ENCODE measurements at places on chromosomes 4 and X.

DNA sequence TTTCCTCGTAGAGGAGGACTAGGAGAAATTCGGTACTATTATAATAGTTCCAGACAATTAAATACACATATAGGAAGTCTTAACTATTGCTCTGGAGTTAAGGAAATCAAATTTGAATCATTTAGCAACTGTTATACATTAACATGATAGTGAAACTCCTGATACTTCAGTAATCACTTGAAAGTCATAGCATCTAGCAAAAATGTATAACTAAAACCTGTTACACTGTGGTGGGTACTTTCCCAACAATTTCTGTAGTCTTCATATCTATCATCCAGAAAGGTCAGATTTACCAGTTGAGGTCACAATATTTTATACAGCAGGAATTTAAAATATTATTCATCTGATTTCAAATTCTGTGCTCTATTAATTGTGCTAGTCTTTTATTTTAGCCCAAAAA lies 669.6 kb upstream of the PCDH10 start:
- H3K4me1 ChIP-seq, result no peaks in the 10 kb centered on the region
- no peaks in the 10 kb centered on the region for H3K36me3 ChIP-seq
- H3K27me3 ChIP-seq, result no peaks in the 10 kb centered on the region
- DNase-seq, result no peak
- no peak overlapping the region for H3K4me3 ChIP-seq

DNA sequence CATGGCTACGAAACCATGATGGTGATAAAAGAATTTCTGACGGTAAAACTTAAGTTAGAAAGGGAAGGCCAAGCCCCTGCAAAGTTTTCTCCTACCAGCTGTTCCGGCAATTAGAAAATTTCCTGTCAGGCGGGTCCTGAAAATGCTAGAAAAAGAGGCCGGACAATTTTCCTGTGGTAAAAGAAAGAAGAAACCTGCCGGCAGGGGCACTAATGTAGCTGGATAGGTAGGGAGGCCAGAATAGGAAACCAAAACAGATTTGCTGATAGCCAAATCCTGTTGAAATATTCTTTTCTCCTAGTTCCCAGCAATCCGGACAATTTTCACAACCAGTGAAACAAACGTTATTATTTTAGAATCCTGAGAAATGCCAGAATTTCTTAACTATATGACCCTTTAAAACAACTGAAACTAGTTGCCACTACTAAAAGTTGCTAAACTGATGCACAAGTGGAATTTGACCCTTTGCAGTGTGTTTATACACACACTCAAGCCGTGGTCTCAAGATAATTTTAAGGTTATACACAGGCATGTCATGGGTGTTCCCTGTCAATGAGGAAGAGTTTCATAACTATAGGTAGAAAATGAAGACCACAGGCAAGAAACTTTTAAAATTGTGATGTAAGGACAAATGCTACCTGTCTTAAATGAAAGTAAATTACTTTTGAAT lies 47.7 kb downstream of the RPS6KA3 start:
- no peaks in the 10 kb centered on the region for H3K27me3 ChIP-seq
- DNase-seq, result no peak
- H3K4me1 ChIP-seq, result peaks cover 2% of the 10 kb centered on the region

GRCh38 chr4:111228874-111229273 lies 606.0 kb upstream of the PITX2 start:
- no peak for DNase-seq
- H3K27ac ChIP-seq, result no peak overlapping the region
- no peaks in the 10 kb centered on the region for H3K27me3 ChIP-seq
- H3K36me3 ChIP-seq, result no peaks in the 10 kb centered on the region
- no peaks in the 10 kb centered on the region for H3K4me1 ChIP-seq
- H3K4me3 ChIP-seq, result no peak overlapping the region

DNA sequence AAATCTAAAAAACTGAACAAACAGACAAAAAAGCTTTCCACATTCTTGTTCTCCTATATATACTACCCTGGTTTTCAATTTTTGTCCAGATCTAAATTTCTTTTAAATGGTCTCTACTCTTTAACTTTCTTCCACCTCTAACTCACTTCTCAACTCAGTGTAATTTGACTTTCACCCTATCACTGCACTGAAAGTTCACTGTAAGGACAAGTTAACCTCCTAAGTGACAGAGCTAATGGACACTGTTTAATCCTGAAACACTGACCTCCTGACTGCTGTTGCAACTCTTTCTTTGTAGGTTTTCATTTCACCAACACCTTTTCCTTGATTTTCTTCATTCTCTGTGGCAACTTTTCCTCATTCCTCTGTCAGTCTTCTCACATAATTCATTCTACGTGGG lies 50.0 kb downstream of the ATOH1 start:
- H3K4me1 ChIP-seq, result no peaks in the 10 kb centered on the region
- H3K27me3 ChIP-seq, result no peaks in the 10 kb centered on the region
- H3K4me3 ChIP-seq, result no peak overlapping the region
- DNase-seq, result no peak

- no peak overlapping the region for H3K27ac ChIP-seq
- H3K4me3 ChIP-seq, result no peak overlapping the region
- no peaks in the 10 kb centered on the region for H3K4me1 ChIP-seq
- H3K27me3 ChIP-seq, result peaks cover 10% of the 10 kb centered on the region
- no peak for DNase-seq
- no peaks in the 10 kb centered on the region for H3K36me3 ChIP-seq
These were observed 60.5 kb upstream of the ENPEP start for GRCh38 chr4:110415478-110415877.

DNA sequence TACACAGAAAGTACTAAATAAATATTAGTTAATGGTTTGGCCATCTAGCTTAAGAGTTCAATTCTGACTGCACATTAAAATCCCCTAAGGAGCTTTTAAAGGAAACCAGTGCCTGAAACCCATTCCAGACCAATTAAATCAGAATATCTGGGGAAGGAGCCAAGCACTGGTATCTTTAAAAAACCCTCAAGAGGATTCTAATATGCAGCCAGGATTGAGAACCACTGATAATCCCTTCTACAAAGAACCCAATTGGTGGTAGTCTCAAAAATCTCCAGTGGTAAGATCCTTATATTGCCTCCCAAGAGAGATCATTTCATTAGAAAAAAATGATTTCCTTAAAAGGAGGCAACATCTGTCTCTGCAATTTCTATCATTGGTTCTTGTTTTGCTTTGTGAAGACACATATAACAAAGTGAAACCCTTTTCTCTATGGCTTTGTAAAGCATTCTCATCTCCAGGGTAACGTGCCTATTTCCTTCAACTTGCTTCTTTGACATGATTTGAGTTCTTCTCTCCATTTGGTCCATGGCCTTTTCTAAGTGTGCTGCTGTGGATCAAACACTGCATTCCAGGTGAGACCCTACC lies 3.5 kb downstream of the GPR34 start:
- H3K4me3 ChIP-seq, result no peak overlapping the region
- H3K36me3 ChIP-seq, result no peaks in the 10 kb centered on the region
- peaks cover 2% of the 10 kb centered on the region for H3K4me1 ChIP-seq
- H3K27me3 ChIP-seq, result no peaks in the 10 kb centered on the region

DNA sequence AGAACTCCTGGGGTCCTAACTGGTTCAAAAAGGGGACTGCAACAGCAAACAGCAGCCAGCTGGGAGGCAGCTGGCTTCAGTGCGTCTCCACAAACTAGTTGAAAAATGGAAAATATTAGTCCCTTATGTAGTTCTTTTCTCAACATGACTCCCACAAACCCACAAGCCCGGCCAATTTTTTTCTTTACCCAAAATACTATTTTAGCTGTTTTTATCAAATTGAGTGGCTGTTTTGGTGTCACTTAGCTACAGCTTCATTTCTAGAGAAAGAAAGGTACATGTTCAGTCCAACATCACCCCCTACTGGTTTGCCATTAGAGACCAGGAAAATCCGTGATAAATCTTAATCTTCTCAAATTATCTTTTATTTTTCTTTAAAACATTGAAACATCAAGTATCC lies 97.2 kb downstream of the GUCY2F start:
- H3K4me1 ChIP-seq, result no peaks in the 10 kb centered on the region
- DNase-seq, result no peak
- no peak overlapping the region for H3K4me3 ChIP-seq
- H3K27me3 ChIP-seq, result no peaks in the 10 kb centered on the region
- no peaks in the 10 kb centered on the region for H3K36me3 ChIP-seq
- H3K27ac ChIP-seq, result no peak overlapping the region
